ENCODE measurements at places on chromosomes 16 and 17.

- no peak for DNase-seq
Measured at GRCh38 chr16:11561454-11561805, 25.3 kb downstream of the LITAF start.

DNA sequence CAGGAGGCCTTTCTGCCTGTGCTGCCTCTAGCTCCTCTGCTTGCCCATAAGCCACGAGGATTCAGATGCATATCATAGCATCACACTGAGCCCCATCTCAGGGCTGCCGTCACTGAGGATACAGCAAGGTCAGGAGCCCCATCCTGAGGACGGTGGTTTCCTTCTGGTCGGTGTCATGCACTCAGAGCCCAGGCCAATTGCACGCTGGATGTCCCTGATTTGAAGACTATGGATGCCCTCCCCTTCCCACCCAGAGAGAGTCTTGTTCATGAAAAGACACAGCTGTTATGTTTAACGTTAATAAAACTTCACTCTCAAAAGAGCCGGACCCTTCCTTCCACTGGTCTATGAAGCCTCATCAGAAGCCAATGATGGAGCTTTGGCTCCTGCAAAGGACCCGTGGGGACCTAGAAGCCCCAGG lies 19.9 kb downstream of the COTL1 start:
- no peak for DNase-seq

DNA sequence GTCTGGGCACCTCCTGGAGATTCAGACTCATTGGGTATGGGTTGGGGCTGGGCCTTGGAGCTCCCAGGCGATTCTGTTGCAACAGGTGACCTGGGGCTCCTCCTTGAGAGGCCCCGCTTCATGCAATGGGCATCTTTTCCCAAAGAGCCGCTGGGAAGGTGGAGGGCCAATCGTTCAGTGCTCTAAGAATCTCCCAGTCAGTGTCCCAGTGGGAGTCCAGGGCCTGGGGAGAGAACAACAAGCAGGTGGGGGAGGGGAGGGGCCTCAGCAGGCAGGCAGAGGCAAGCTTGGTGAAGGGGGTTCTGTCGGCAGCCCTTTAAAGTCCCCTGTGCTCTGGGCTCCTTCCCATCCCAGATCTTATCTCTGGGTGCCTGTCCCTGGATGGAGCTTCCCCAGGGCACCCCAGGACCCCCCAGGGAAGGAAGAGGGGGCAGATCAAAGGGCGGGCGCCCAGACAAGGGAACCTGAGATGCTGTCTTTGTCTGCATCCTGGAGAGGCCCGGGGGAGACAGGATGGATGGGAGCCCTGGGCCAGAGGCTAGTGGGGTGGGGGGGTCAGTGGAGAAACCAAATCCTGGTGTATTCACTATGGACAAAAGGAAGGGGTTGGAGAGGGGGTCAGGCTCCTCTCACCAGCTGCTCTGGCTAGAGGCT lies 30.5 kb upstream of the NXPH3 start:
- no peak for DNase-seq

- no peak for DNase-seq
Measured at GRCh38 chr16:89052890-89053724, 40.5 kb upstream of the ACSF3 start.

DNA sequence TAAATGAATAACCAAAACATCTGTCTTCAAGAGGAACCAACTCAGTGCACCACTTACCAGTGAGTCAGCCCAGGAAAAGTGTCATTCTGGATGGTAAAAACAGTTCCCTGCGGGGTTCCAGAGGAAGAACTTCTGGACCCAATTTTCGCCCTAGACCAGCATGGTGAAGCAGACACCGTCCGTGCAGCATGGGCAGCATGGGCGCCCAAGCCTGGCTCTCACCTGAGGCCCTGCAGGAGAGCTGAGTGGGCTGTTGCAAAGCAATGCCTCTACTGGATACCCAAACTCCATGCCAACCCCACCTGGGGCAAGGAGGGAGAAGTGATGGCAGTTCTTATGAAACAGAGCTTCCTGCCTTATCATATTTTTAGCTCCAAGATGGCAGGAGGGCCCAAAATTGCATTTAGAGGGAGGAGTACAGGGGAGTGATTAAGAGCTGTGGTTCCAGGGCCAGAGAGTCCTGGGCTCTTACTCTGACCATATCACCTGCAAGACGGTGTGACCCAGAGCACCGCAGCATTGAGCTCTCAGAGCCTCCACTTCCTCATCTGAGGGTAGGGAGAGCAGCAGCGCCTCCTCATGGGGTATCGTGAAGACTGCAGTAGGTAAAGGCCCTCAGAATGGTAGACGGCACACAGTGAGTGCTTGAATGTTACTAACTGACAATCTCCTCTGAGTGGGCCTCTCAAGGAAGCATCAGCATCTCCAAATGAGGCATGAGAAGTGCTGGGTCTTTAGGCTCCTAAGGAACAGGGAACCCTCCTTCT lies 16.6 kb upstream of the INPP5K start:
- peak; percentile 39 for DNase-seq

DNA sequence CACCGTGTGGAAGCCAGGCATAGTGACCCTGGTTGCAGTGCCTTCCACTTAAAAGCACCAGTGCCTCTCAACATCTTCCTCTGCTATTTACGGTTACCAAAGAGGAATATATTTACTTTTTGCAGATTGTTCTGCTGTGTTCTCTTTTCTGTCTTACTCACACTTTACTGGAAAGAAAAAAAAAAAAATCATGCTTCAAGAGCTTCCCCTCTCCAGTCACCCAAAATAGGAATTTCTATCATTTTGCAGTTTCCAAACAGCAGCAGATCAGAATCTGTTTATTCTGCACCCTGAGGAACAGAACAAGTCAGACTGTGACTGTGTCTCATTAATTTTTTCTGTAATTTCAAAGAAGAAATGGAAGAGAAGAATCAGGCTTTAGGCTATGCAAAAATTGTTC lies 96.1 kb downstream of the KCNJ2 start:
- no peak for DNase-seq

DNA sequence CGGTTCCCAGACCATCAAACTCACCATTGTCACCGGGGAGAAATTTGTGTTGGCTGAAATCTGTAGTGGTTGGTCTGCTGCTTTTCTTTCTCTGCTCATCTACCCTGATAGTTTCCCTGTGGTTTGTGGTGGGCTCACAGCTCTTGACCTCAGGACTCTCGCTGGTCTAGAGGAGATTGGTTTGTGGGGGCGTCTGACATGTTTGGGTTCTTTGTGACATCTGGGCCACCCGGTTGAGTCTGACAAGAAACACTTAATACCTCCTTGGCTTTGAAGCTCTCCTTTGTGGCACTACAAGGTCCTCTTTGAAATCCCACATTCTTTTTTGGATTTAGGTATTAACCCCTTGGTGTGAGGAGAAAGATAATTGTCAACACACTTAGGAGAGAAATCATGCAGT lies 662.0 kb downstream of the WWOX start:
- no peak for DNase-seq

DNA sequence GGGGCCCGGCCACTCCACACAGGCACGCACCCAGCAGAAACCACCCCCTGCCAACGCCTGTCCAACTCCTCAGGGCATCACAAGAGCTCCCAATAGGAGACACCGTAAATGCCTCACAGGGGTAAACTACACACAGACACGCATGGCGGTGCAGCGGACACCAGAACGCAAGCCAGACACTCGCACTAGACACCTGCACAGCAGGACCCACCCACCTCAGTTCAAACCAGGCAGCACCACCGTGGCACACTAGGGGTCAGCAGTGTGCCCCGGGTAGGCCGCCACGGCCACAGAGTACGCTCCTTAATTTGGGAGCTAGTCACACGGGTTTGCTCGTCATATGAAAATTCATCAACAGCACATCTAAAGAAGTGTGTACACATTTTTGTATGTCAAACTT lies 3.4 kb downstream of the SLC38A10 start:
- DNase-seq, result peak; percentile 81

DNA sequence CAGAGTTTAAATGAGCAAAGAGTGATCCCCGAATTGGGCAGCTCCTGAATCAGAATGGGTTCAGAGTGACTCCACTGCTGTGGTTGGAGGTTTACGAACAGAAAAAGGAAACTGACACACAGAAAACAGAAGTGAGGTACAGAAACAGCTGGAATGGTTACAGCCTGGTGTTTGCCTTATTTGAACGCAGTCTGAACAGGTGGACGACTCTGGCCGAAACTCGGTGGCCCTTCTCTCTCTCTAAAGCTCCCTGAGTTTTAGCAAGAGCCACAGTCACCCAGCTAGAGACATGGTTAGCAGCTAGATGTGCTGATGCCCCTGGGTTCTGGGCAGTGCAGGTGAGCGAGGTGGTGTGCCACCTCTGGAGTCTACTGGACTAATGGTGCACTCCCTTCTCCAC lies 54.2 kb upstream of the ATP2A3 start:
- DNase-seq, result no peak

DNA sequence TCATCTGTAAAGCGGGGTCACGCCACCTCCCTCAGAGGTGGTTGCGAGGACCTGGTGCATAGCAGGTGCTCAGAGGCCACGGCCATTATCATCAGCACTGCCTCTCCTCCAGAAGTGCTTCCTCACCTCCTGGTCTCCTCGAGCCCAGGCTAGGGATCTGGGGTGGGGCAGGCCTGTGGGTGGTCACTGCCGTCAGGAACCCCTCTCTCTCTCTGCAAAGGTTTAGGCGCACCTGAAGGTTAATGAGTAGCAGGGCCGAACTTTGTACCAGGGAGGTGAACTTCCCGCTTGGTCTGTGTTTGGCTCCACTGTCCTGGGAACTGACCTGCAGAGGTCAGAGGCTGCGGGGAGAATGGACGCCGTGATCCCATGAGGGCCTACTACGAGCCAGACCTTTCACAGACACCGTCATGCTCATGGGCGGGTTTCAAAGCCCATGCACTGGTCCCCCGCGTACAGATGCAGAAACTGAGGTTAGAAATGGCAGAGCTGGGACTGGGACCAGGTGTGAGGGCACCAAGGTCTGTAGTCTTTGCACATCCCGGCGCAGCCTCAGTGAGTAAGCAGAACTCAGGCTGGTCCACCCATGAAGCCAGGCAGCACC lies 13.8 kb downstream of the JUP start:
- no peak for DNase-seq

DNA sequence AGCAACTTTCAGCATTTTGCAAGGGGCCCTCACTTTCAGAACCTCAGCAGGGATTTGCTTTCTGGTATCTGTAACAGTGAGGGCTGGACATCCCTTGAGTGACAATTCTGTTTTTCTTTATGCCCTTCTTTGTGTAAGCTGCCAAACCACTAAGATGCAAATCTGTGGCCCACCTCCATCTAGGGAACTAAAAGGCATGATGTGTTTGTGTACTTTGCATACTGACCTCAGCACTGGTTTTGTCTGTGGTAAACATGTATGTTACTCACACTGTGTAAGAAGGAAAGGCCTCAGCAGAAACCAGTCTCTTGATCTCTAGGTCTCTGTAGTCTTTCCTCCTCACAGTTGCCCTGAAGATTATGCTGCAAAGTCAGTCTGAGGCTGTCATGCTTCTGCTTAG lies 396.6 kb upstream of the DYNLRB2 start:
- no peak for DNase-seq

- no peak for DNase-seq
Measured at GRCh38 chr16:62066747-62067146, 30.5 kb upstream of the CDH8 start.

DNA sequence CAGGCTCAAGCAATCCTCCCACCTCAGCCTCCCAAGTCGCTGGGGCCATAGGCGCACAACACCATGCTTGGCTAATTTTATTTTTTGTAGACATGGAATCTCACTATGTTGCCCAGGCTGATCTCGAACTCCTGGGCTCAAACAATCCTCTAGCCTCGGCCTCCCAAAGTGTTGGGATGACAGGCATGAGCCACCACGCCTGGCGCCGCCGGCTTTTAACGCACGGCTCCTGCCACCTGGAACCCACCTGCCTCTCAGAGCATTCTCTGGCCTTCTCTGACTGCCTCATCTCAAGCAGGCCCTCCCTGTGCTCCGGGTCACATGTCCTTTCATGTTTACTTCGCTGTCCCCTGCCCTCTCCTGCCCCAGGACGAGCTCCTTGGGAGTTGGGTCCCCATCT lies 10.3 kb downstream of the CASKIN1 start:
- DNase-seq, result no peak

GRCh38 chr16:84643674-84644073 lies 4.6 kb upstream of the KLHL36 start:
- DNase-seq, result no peak

DNA sequence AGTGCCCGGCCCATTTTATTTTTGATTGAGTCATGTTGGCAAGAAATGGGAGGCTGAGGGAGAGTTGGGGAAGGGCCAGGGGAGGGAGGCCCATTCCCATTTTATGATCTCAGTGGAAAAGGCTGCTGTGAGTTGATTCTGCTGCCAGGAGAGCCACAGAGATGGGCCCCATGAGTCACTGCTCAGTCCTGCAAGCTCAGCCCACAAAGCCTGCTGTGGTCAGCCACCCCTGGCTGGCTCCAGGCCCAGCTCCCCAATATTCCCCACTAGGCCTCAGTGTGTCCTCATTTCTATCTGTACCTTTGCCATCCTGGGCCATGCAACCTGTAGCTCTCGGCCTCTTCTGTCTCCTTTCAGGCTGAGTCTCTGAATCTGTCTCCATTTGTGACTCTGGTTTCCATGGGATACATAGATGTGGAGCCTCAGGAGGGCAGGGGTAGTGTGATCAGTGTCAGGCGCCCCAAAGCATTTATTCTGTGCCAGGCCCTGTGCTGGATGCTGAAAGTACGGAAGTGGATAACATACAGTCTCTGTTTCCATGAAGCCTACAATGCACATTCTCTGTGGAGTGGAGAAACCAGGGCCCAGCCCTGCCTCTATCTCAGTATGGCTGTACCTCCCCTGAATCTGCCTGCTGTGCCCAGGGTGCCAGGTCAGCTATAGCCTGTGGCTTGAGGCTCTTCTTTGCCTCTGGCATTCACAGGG lies 1.9 kb upstream of the PLEKHG4 start:
- DNase-seq, result peak; percentile 54

GRCh38 chr16:41439-42068 lies 11.9 kb downstream of the POLR3K start:
- no peak for DNase-seq

- peak; percentile 51 for DNase-seq
Measured at GRCh38 chr16:56932721-56933619, 1.0 kb downstream of the HERPUD1 start.

DNA sequence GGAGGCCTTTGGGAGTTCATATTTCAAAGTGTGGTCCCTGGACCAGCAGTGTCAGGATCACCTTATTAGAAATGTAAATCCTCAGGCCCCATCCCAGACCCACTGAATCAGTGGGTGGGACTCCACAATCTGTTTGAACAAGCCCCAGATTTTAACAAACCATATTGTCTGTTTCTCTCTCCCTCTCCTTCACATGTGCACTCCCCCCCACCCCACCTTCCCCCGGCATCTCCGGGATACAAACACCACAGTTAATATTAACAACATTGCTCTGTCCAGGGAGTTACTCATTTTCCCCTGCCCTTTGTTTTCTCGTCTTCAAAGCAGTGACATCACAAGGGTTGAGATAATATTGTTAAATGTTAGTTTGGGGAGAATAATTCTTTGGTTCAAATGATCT lies 127.3 kb downstream of the KATNIP start:
- DNase-seq, result no peak

All from stimulated activated CD4-positive, alpha-beta T cell treated with anti-CD3 and anti-CD28 coated beads, Interleukin-2, amount 100 ng/mL, for 24 hours (primary cell).